ENCODE measurements at places on chromosomes 5 and 9.

- DNase-seq = no peak
Observed at GRCh38 chr5:116806836-116807235, 232.2 kb upstream of the SEMA6A start.

GRCh38 chr5:127684726-127685467 lies 18.3 kb upstream of the CCDC192 start:
- DNase-seq = no peak

GRCh38 chr5:169749295-169749694 lies 112.2 kb downstream of the DOCK2 start:
- DNase-seq = no peak

- DNase-seq = no peak
Observed at GRCh38 chr9:127506814-127507750, 55.8 kb downstream of the LRSAM1 start.

GRCh38 chr5:149975409-149975808 lies 14.9 kb downstream of the SLC26A2 start:
- no peak for DNase-seq

GRCh38 chr5:149679876-149680809 lies 50.0 kb upstream of the PPARGC1B start:
- DNase-seq = no peak

DNA sequence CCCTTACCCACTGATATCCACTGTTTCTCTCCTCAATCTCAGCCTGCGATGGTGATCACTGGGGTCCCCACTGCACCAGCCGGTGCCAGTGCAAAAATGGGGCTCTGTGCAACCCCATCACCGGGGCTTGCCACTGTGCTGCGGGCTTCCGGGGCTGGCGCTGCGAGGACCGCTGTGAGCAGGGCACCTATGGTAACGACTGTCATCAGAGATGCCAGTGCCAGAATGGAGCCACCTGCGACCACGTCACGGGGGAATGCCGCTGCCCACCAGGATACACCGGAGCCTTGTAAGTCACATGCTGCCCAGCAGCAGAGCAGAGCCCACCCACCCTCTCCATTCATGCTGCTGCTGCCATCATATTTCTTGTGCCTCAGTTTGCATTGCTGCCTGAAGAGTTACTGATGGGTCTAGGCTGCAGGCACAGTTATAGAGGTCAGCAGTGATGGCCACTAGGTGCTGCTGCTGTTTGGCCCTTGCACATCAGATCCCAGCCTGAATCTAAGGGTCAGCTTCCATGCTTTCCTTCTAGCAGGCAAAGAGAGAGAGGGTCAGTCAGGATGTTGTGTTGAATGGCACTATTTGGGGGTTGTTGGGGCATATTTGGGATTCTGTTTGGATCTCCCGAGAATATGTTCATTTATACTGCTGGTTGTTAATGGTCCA lies 106.0 kb downstream of the MEGF10 start:
- DNase-seq = no peak

- DNase-seq = no peak
Observed at GRCh38 chr9:98191181-98191608, 1.2 kb downstream of the CORO2A start.

DNA sequence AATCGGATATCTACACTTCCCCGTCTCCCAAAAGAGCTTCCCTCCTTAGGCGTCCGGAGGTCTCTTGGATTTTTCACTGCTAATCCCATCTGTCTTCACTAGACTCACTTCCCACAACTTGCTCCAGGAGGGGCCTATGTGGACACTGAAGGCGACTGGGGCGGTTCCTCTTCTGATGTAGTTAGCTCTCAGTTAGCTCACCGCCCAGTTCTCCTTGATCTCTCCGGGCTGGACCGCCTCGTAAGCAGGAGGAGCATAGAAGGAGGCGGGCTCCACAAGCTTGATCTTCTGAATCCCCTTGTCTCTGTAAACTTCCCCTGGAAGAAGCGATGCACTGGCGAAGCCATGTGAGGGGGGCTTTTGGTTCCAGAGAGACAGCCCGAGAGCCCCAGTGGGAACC lies 112.0 kb upstream of the SELENOP start:
- DNase-seq = no peak

- no peak for DNase-seq
Observed at GRCh38 chr5:124104344-124104743, 592.4 kb downstream of the CSNK1G3 start.

DNA sequence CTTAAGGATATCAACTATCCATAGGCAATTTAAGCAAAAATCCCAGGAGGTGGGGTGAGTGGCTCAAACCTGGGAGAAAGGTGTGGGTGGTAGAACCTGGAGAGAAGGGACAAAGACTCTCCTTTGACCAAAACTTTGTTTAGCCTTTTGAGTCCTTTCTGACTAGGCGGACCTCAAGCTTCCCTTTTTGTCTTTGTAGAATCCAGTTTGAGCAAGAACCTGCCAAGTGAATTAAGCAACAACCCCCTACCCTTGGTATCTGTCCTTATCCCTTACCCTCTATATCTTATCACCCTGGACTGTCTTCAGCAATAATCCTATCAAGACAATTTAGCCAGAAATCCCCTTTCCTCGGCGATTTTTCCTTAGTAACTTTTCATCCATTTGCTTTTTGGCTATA lies 53.5 kb upstream of the SLC28A3 start:
- DNase-seq = no peak

GRCh38 chr5:124639095-124639665 lies 107.3 kb downstream of the ZNF608 start:
- DNase-seq = no peak

DNA sequence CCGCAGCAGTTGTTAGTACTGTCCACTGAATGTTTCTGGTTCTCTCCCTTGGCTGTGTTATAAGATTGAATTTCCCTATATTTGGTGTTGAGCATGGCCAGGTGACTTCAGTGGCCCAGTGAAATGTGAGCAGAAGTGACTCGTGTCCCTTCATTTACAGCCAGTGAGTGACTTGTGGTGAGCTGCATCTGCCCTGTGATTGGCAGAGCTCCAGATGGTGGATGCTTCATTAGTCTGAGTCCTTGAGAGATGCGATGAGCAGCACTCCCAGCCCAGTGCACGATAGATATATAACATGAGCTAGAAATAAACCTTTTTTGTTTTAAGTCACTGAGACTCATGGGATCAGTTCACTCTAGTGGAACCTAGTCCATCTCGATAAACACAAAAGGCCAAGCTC lies 19.3 kb downstream of the PCSK5 start:
- no peak for DNase-seq

GRCh38 chr5:150498501-150498900 lies 9.4 kb upstream of the NDST1 start:
- DNase-seq = no peak

DNA sequence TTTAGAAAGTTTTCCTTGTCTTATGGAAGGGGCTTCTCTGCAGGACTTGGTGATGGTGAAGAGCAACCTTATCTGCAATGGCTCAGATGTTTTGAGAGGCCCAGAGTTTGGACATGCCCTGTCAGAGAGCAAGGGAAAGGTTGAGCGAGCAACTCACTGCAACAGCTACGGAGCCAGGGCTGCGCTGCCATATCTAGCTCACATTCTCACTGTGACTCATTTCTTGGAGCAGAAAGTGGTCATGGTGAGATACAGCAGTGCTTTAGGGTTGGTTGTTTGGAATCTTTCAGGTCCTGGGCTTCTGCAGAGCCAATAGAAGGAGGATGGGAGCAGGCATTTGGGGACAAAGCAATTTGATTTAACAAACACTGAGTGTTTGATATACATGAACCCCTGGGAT lies 12.3 kb downstream of the GLRA1 start:
- peak; percentile 2 for DNase-seq

GRCh38 chr5:145982572-145983318 lies 46.4 kb downstream of the SH3RF2 start:
- DNase-seq = no peak

DNA sequence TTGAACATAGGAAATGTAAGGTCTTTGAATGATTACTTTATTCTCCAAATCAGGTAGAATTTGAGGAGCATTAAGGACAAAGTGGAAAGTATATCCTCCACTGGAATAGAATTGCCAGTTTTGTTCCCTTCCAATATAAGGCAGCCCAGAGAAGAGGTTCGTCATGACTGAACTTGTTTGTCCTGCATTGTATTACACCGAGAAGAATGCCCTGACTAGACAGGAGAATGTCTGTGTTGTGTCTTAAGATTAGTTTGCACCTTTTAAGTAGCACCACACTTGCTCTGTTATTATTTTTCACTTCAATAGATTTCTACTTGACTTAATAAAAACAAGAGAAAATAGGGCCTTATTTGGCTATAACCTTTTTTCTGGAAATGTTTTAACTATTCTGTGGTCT lies 586.2 kb upstream of the PTGER4 start:
- DNase-seq = no peak

DNA sequence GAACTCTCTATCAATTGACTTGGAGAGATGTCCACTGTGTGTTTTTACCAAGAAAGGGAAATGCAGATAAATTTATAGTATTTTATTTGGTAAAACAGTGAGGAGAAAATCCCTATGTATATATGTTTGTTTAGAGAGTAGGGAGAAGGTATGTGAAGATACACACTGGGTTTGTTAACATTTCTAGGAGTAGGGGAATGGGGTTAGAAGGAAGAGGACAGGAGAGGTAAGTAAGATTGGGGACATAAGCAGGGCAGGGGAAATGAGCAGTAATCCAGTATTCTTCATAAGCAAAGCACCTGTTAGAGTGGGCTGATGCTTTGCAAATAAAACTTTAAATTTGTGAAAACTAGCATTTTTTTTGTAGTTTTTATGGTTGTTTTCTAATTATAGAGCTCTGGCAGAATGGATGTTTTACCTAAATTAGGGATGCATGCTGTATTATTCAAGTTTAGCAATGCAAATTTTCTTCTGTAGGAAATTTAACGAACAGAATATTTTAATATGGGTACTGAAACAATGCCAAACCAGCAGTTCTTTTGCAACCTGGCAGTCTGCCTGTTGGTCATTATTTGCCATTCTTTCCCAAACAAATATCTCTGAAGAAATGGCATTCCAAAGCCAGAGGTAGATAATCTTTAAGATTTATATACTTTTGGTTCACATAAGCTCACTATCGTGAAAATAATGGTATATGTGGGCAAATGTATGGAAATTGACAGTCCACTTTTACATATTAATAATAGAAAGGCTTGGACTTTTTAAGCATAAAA lies 19.4 kb upstream of the DCP2 start:
- DNase-seq = no peak

GRCh38 chr5:137265457-137265856 lies 233.7 kb downstream of the SPOCK1 start:
- no peak for DNase-seq

DNA sequence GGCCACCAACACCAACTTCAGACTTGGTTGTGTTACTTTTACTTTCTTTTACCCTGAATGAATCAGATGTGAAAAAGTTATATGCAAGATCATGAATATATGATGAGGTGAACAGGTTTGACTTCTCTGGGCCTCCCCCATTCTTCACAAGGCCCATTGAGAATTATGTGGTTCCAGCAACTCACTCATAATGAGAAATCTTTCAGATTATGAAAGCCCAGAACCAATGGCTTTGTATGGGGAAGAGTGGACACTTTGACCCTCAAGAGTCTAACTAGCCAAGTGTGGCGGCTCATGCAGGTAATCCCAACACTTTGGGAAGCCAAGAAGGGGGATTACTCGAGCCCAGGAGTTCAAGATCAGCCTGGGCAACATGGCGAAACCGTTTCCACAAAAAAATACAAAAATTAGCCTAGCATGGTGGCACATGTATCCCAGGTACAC lies 16.1 kb upstream of the LNPEP start:
- no peak for DNase-seq

GRCh38 chr9:113705306-113705927 lies 170.7 kb upstream of the ZNF618 start:
- no peak for DNase-seq

- DNase-seq = no peak
Observed at GRCh38 chr9:86545090-86545489, 190.9 kb upstream of the TUT7 start.

- no peak for DNase-seq
Observed at GRCh38 chr5:170903075-170903474, 41.3 kb downstream of the RANBP17 start.

- no peak for DNase-seq
Observed at GRCh38 chr5:37166197-37166596, 83.0 kb downstream of the CPLANE1 start.

DNA sequence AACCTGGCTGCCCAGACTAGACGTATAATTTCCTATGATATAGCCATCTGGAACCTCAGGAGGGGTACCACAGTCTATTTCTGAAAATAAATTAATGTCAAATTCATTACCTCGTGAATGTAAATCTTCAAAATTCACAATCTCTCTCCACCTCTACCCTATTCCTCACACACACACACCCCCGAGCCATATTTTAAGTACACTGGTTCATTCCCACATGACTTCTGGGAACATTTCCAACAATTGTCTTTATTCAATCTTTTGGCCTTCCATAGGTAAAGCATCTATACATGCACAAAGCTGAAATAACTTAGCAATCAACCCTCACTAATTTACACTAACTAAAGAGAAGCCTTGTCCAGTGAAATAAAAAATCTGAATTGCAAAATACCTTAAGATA lies 32.7 kb downstream of the SUSD1 start:
- DNase-seq = peak; percentile 7

- peak; percentile 40 for DNase-seq
Observed at GRCh38 chr9:95017062-95017461, 290.6 kb downstream of the AOPEP start.

GRCh38 chr9:21016701-21017491 lies 14.5 kb downstream of the HACD4 start:
- DNase-seq = peak; percentile 70

Measured in fibroblast of the aortic adventitia (primary cell).